NCI-H510A treated with DMSO at 0.1 percent for 48 hours (cell line): ENCODE measurements at places on chromosomes 5 and 9.
A peak's percentile ranks its signal among the peaks of the same experiment; 100 is the strongest.

DNA sequence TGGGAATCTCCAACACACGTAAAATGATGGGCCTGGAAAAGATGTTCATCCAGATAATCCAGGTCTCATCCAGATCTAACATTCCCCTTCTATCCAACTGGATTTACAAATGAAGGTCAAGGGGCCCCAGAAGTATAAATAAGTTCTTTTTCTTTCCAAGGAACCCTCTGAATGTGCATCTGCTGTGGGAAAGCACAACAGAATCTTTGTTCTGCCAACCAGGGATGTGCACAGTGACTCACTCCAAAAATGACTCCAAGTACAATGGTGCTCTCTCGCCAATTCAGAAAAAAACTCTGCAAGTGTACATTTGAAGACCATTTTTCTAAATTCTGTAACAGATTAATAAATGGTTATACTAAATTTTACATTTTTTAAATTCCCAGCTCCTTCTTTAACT, 12.4 kb downstream of the RAPGEF6 start:
- no peak for DNase-seq

DNA sequence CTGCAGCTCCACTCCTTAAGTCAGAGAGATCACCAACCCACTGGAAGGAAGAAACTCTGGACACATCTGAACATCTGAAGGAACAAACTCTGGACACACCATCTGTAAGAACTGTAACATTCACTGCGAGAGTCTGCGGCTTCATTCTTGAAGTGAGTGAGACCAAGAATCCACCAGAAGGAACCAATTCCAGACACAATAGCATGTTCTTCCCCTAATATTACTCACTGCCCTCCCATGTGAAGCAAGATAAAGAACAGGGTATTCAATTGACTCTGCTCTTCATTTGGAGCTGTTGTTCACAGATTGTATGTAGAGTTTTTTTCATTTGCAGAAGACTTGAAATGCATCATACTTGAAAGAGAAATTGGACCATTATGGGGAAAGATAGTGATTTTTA, 10.8 kb downstream of the SAXO1 start:
- DNase-seq, result no peak

GRCh38 chr5:61866930-61867329, 439.1 kb upstream of the KIF2A start:
- no peak for DNase-seq

GRCh38 chr9:137277329-137278041, at the start of gene TOR4A:
Gene TOR4A (plus strand): TSS chr9:137277726. CDS start chr9:137278690, 964 bp downstream.
- no peak for DNase-seq

GRCh38 chr5:558326-558725, 34.1 kb upstream of the SLC9A3 start:
- no peak for DNase-seq

GRCh38 chr9:32218100-32218767, 166.2 kb upstream of the ACO1 start:
- no peak for DNase-seq

DNA sequence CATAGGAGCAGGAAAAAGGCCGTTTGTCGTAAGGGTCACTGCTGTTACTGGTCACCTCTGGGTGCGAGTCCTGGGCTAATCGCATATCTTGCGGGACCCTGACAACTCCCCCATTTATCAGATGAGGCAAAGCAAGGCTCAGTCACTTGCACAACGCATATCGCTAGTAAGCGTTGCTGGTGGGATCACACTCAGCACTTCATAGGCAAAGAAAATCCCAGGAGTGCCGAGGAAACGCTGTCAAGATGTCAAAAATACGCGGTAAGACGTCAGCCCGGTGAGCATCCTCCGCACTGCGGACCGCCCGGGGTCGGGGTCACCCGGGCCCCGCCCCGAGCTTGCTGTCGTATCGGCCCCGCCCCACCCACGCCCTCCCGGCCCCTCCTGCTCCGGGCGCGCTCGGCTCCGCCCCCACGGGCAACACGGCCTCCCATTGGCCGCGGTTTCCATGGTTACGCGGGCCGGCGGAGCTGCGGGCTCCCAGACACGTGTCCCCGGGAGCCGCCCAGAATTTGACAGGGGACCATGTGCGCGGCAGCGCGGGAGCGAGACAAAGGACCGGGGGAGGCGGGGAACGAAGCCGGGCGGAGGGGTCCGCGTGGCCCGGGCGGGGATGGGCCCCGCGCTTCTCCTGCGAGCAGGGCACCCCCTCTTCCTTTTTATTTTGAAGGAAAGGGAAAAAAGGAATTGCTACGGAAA, 80.2 kb upstream of the IER5L start:
- DNase-seq, result peak; percentile 74

- DNase-seq, result peak; percentile 28
Measured at GRCh38 chr5:37825334-37825915, 14.4 kb downstream of the GDNF start.

DNA sequence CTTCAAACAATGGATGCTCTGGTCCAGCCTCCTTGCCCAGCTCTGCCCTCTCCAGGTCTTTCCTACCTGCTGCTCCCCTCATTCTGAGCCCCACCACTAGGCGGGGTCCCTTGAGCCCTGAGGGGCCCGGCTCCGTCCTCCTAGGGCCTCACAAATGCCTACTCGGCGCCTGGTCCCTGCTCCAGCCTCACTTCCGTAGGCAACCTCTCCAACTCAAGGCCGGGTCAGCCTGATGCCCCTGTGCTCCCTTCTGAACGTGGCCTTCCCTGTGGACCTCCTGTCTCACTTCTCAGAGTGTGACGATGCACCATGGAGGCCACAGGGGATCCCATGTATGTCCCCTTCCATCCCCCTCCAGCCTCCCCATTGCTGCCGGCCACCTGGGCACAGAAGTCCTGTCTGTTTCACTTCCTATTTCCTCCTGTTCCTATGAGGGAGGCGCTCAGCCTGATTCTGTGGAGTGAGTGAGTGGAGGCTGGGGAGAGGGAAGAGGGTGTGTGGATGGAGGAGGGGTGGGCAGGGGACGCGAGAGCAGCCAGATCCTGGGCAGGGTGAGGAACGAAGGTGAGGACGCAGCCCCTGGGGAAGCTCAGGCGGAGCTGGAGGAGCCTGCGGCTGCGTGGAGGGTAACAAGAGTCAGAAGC, 127.2 kb upstream of the FAM120A start:
- DNase-seq, result no peak

DNA sequence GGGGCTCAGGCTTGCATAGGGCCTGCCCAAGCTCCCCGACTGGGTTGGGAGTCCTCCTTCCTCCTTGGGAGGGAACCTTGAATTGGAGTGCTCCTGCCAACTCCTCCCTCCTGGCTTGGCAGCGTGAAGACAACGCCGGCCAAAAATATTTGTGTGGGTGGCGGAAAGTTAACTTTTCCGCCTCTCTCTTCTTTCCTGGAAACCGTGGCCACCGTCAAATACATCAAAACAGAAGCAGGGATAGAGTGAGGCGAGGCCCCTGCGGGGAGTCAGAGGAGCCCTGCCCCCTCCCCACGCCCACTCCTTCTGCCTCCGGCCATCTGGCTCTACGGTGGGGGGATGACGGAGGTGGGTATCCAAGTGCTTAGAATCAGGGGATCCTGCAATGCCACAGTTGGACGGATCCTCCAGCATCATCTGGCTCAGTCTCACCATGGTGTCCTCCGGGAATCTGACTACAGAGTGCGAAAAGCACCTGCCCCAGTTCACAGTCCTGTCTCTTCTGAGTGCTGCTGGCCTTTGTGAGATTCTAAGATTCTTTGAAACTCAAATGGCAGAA, 25.2 kb upstream of the SYNPO start:
- DNase-seq, result no peak

DNA sequence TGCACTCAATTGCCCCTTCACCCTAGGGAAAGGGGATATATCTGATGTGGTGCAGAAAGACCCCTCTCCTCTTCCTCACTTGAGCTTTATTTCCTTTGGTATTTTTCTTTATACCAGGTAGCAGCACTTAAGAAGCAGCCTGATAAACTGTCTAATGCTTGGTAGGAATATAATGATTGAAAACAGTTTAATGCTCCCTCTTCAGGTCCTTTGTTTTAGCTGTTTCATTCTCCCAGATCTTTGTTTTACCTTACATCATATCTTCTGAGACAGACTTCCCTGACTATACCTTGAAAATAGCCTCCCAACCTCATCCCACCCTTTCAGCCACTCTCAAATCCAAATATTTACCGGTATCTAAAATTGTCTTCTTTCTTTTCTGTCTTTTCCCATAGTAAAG, 87.9 kb downstream of the NUDT12 start:
- DNase-seq, result no peak

DNA sequence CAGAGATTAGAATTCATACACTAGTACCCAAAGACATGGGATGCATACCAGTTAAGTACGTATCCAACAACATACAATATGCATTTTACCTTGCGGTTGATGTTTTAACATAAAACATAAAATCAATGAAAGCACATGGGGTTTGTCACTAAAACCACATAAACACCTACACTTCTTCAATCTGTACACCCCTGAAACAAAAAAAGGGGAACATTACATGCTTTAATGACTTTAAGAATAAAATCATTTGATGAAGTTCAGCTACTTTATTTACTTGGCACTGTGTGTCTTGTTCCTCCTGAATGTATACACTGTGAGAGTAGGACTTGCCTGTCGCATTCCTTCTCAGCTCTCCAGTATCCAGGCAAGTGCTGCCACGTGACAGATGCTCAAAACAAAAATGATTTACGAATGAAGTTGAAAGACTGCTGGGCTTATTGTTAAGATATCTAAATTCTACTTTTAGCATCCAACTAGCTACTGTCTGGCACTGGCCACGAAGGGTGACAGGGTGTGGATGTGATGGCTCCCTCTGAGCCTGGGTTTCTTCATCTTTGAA, 21.0 kb downstream of the TNFSF15 start:
- no peak for DNase-seq

- no peak for DNase-seq
Measured at GRCh38 chr5:161414037-161414436, 132.5 kb downstream of the GABRB2 start.

- DNase-seq, result no peak
Measured at GRCh38 chr5:170518277-170518676, 14.5 kb downstream of the KCNIP1 start.

DNA sequence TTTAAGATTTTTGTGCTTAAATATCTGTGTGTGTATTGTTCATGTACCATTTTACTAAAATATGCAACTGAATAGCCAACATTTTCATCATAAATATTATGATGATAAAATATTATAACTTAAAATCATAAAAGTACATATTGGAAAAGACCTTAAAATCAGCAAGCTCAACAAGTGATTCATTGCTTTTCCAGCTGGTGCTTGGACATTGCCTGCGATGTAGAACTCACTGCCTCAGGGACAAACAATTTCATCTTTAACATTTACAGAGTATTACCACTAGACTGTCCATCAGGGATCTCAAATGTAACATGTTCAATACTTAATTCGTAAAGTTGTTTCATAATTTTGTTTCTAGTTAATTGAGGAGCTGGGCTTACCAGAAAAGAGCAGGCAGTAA, 17.5 kb upstream of the SMARCA2 start:
- no peak for DNase-seq

DNA sequence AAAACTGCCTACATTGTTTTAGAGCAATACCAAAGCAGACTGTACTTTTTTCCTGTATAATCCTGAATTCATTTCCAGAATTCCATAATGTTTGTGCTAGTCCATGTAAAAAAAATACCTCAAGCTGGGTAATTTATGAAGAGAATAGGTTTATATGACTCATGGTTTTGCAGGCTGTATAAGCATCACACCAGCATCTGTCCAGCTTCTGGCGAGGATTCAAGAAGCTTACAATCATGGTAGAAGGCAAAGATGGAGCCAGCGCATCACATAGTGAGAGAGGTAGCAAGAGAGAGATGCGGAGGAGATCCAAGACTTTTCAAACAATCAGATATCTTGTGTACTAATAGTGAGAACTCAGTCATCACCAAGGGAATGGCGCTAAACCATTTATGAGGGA, 280.3 kb upstream of the CDH9 start:
- DNase-seq, result no peak

- no peak for DNase-seq
Measured at GRCh38 chr9:97749928-97750327, 52.8 kb upstream of the XPA start.
